ENCODE measurements at places on chromosomes 7 and 10.

- DNase-seq: no peak
Measured at GRCh38 chr7:1225441-1226185, 7.1 kb upstream of the UNCX start.

DNA sequence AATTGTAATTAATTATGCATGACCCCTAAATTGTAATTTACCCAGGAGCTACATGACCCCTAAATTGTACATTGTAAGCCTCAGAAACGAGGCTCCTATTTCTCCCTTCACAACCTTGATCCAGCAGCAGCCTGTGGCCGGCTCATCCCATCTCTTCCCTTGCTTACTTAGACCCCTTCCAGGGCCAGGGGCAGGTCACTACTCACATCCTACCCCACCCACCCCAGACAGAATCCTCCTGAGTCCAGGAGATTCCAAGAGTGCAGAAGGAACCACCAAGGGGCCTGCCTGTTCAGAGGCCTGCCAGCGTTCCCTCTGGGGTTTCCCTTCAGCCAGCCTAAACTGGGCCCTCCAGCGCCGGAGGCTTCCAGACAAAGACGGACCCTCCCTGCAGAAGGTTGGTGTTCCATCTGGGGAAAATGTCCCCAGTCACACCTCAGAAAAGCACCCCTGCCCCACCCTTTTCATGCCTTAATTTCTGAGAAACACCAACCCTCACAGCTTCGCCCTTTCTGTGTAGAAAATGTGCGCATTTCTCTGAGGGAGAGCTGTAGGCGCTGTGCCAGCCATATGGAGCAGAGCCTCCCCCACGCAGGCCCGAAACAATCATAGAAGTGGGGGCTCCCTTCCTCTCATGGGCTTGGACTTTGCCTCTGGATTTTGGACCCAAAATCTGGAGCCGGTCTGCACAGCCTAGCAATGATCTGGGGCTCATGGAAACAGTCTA is 19.2 kb downstream of the LEP start:
- DNase-seq: no peak

DNA sequence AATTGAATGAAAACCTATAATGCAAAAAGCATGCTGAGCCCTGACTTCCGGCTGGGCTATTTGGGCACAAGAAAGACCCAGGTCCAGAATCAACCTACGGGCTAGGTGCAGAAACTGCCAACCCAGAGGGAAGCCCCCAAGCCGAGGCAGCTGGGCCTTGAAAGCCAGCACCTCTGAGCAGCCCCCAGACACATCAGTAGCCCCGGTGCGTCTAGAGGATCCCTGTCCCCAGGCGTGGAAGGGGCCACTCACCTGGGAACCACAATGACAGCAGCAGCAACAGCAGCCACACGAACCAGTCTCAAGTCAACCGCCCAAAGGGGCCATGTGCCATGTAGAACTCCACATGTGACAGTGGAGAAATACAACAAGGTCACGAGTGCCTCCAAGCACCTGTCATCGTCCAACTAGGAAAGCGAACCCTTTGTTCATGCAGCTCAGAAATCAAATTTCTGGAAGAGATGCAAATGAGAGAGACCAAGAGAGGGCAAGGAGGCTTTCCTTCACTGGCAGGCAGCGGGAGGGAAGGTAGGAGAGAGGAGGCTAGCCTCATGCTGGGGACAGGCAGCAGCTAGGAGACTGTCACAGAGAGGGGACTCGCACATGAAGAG is 57.5 kb upstream of the CHST15 start:
- no peak for DNase-seq

GRCh38 chr7:99371376-99371920 is 3.1 kb upstream of the ARPC1B start:
- no peak for DNase-seq

- DNase-seq: no peak
Measured at GRCh38 chr10:102113261-102113955, 6.8 kb downstream of the LDB1 start.

DNA sequence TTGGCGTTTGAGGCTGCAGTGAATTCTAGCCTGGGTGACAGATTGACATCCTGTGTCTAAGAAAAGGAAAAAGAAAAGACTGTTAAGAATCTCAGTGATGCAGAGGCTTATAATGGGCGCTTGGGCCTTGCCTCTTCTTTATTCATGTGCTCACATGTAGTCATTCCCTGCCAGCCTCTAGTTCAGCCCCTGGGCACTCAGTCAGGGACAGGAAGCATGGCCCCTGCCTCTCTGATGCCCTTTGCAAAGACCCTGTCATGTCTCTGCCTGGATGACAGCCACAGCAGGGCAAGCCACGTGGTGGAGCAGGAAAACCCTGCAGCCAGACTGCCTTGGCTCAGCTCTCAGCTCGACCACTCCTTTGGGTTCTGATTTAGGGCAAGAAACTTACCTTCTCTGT is 368.9 kb downstream of the RPS24 start:
- no peak for DNase-seq

- DNase-seq: no peak
Measured at GRCh38 chr7:137343281-137343841, at the start of gene PTN. Gene PTN, minus strand, starts transcription at chr7:137343733. Its CDS starts 88,760 bp downstream, at chr7:137254973.

- DNase-seq: no peak
Measured at GRCh38 chr7:105402221-105403095, 13.7 kb upstream of the SRPK2 start.

DNA sequence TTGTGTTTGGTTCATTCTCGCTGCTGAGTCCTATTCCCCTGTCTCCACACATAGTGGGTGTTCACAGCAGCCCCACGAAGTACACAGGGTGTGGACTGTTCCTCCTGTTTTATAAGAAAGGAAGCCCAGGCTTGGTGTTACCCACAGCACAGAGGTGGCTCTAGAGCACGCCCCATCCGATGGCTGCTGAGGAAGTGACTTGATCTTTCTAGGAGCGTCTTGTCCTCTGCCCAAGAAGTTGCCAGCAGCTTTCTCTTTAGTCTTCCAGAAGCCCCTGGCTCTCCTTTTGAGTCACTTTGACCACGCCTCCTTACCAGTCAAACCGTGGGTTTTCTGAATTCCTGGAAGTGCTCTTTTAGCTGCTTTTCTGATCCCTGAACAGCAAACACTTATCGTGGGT is 94.0 kb downstream of the GRK5 start:
- DNase-seq: no peak

DNA sequence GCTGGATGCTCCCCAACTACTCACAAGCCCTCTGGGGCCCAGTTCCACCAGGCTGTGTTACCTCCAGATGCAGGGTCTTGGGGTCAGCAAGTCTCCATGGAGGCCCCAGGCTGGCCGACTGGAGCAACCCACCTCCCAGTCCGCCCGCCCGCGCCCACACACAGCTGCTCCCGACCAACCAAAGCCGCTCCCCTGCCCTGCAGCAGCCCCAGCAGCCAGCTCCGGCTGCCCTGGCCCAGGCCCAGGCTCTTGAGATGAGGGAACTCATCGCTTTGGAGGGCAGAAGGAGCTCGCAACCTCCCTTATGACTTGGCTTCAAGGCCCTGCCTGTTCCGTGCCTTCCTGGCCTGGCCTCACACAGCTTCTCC is 47.2 kb downstream of the LRRC20 start:
- no peak for DNase-seq

DNA sequence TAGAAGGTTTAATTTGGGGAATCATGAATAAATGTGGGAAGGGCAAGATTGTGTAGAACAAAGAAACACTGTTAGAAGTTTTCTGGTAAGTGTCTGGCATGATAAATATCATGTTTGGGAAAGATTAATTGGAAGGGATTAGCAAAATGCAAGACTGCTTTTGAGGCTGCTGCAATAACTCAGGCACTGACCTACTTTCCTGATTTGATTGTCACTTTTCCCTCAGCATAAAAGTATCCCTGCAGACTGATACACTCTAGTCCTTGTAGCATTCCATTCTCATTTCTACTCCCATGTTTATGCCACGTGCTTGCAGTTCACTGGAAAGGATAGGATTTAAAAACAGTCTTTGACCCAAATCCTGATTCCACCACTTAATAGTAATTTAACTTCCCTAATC is 303.3 kb upstream of the SEMA3A start:
- DNase-seq: no peak

DNA sequence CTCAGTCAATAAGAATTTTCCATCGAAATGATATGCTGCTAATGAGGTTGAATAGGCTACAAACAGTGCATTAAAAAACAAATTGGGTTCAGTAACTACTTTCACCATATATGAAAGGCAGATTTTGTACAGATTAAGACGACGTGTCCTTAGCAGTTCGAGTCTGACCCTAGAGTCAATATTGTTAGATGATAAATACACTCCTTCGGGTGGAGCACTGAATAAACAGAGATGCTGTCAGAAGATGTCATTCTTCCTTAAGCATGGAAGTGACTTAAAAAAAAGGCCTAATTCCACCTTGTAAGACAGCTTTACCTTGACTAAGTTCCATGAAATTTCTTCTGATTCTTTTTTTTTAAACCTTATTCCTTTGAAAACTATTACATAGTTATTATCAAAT is 5.8 kb upstream of the AGR2 start:
- DNase-seq: no peak

DNA sequence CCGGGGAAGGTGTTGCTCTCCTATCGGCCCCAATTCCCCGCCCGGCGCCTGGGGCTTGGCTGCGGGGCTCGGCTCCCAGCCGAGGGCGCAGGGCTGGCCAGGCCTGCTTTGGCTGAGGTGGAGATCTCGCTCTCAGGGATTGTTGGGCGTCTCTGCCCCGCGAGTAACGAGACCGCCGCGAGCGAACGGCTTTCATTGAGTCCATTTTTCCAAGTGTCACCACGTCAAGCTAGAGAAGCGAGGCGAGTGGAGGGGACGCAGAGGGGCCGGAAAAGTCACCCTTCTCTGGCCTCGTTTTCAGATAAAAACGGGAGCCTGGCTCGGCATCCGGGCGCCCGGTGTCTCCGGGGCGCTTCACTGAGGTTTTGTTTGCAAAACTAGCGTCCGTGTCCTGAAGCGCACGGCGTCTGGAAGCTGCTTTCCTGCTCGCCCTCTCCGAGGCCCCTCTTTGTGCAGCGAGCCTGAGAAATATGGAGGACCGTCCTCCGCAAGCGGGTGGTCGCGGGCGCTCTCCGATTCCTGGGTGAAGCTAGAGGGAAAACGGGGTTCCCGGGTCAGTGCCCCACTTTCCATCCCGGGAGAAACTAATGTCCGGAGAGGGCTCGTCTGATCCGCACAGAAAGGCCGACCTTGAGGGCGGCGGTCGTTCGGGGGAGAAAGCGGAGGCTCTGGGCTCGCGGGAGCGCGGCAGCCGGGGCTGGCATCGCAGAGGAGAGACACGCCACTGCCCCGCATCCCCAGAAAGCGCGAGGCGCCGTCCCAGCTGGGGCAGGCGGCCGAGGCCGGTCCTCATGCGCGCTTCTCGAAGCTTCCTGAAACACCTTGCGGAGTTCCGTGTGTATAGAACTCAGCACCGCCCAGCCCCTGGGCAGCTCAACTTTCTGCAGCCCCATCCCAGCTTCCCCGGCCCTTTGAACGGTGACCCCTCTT is 3.5 kb upstream of the EN2 start:
- no peak for DNase-seq

DNA sequence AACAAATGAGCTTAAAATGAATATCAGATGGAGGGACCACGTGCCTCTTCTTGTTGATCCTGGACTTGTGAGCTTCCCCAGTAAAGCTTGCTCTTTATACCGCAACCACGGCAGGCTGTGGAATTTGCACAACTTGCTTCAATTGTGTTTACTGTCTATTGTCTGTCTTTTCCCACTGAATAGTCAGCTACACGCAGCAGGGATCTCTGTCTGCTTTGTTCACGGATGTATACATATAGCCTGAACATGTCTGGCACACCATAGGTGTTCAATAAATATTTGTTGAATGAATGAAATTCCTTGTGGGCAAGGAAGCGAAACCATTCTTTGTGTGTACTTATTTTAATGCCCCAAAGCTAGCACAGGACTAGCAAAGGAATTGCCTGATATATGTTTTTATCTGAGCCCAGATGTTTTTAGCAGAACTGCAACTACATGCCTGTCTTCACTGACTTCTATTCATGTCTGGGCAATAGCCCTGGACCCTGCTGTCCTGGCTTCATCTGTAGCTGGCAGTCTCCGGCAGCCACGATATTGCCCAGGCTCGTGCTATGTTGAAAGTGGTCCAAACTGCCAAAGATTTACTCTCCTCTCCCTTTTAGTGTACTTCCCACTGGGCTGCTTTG is 29.9 kb upstream of the IFRD1 start:
- no peak for DNase-seq

- DNase-seq: no peak
Measured at GRCh38 chr10:1089017-1089689, 33.0 kb downstream of the WDR37 start.

GRCh38 chr7:27173511-27173955 is 587 bp downstream of the HOXA10 start:
- DNase-seq: no peak

Measured in NCI-H1417 treated with DMSO at 0.1 percent for 48 hours (cell line).